Ammon's horn (tissue), 1 donor: ENCODE measurements at places on chromosomes 1 and 21.

DNA sequence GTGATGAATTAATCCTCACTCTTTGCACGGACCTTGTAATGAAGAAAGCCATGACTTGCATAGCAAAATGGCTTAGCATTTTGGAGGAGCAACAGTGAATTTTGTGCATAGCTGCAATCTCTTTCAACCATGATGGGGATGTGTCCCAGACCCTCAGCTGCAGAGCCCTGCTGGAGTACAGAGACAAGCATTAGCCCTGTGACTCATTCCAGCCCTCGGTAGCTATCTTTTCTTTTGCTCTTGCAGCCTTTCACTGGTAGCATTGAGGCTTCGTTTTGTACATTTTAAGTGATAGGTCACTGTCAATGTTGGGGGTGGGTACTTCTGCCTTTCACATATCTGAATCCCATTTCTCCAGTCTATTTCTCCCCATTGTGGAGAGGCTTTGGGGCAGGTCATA is 58.4 kb downstream of the SLC35F3 start:
- no peak for DNase-seq

- DNase-seq: no peak
These were observed 4.8 kb upstream of the PSEN2 start for GRCh38 chr1:226865590-226865989.

GRCh38 chr1:209249280-209249670 is 334.2 kb upstream of the CAMK1G start:
- no peak for DNase-seq

GRCh38 chr1:89855413-89856123 is 34.7 kb downstream of the LRRC8D start:
- DNase-seq: no peak

- DNase-seq: peak; percentile 47
These were observed 242.3 kb downstream of the LMX1A start for GRCh38 chr1:165114022-165114888.

- no peak for DNase-seq
These were observed 16.8 kb downstream of the RIPK4 start for GRCh38 chr21:41750051-41750450.

DNA sequence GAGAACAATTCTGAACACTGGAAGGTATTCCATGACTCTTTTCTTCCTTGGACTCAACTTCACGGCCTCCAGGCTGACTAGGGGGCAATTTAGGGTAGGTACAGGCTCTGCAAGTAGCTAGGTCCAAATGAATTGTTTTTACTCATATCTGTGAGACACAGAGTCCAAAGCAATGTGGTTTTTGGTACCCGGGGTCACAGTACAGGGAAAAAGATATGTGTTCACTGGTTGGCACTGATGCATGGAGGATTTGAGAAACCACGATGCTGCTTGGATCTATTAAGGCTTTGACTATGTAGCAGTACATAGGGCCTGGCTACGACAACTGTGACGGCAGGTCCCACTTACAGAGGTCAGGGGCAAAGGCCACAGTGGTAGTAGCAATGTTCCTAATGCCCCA is 200.6 kb downstream of the DUSP10 start:
- DNase-seq: no peak

GRCh38 chr1:17020502-17020901 is 8.8 kb upstream of the ATP13A2 start:
- no peak for DNase-seq

DNA sequence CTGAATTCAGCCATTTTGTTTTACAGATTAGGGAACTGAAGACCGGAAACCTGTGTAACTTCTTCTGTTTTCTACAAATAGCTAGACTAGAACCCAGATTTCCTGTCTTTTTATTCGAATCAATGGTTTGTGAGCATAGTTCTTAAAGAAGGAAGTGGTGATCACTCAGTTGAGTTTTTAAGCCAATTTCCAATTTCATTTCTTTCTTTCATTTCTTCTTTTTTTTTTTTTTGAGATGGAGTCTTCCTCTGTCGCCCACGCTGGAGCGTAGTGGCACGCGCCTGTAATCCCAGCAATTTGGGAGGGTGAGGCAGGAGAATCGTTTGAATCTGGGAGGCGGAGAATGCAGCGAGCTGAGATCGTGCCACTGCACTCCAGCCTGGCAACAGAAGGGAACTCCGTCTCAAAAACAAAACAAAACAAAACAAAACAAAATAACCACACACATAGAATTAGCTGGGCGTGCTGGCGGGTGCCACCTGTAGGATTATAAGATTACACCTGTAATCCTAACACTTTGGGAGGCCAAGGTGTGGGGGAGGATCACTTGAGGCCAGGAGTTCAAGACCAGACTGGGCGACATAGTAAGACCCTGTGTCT is 3.0 kb upstream of the MDM4 start:
- DNase-seq: peak; percentile 47

DNA sequence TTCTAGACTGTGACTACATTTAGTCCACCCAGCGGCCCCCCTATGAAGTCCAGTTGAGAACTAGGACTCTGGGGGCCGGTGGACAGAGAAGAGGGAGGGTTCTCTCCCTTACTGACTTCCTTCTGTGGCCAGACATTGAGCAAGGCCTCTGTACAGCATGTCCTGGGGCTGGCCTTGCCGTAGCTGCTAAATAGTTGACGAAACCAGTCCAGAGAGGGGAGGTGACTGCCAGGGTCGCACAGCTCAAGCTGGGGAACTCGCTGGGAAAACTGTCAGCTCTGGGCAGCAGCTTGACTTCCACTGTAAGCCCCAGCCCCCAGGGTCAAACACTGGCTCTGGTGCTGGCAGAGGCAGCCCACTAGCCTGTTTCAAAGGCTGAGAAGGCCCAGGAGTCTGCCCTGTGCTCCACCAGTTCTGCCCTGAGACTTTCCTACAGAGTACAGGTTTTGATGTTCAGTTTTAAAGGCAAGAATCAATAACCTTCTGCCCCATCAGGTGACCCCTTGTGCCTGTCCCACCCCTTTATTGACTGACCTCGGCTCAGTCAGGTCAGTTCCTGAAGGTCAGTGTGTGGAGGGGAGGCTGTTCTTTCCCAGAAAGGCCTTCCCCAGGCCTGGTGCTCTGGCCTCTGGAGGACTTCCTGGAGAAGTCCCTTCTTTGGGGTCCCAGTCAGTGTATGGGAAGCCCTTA is 14.1 kb downstream of the PCSK9 start:
- DNase-seq: peak; percentile 35

GRCh38 chr1:31944205-31945089 is 6.3 kb upstream of the PTP4A2 start:
- DNase-seq: peak; percentile 53

DNA sequence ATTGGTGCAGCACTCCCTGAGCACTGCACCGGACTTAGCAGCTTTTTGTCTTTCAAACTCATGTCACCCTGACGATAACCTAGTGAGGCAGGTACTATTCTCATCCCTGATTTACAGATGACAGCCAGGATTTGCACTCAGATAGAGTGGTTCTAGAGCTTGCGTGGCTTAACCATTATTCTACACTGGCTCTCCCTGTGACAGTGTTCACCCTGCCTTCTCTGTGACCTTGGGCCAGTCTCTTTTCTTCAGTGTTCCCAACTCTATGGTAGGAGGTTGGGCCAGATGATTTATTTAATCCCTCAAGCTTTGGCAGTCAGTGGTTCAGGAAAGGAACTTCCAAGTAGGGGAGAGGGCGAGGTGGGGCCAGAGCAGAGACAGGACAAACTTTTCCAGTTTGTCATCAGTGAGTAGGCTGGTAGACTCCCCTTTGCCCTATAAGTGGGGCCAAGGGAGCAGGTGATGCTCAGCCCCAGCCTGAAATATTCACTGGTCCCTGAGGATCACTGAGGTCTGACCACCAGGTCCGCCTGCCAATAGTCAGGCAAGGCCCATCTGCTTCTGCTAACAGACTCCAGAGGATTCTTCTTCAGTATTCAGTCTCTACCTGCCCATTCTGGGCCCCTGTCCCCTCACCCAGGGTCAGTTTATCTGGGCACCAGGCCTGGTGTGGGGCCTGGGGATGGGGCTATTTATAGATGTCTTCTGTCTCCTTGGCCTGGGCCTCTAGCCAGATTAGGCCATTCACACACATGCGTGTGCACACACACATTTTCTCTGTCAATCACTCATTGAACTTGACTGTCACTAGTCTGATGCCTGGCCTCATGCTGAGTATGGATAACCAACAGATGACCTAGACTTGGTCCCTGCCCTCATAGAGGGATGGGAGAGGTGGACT is 8.8 kb upstream of the FABP3 start:
- no peak for DNase-seq

DNA sequence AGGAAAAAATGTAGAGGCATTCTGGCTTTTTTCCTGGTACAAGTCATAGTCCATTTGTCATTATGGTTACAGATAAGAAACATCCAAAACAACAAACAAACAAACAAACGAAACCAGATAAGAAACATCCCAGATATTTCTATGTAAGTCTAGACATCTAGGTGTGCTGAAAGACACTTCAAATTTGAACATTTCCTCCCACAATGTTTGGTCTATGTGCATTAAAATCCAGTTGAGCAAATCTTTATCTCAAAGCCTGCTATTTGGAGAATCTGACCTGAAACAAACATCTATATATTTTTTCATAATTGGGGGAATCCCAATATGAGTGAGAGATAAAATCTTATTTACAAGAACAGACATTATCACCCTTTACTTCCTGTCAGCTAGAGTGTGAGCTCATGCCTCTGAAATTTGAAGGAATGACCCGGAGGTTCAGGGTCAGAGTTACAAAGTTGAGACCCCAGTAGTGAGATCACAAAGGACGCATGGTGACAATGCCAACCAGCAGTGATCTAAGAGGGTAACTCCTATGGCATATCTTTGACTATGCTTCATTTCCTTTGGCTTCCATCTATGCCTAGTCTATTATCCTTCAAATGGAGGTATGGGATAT is 182.9 kb upstream of the ATP1B1 start:
- no peak for DNase-seq

GRCh38 chr1:209291715-209292114 is 291.8 kb upstream of the CAMK1G start:
- no peak for DNase-seq

DNA sequence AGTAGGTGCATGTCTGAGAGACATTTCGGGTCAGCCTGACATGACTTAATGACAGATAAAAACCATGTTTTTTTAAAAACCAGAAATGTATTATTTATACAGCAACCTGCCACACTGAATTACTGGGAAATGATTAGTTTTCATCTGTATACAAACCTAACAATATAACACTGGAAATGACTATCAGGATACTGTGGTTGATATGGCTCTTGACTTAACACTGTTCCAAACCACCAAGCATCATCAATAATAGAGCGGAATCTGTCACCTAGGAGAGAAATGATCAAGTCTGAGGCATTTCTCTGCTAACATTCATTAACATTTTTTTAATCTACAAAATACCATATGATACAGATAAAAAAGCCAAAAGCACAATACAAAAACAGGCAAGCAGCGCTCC is 41.7 kb upstream of the PSMG1 start:
- DNase-seq: no peak

DNA sequence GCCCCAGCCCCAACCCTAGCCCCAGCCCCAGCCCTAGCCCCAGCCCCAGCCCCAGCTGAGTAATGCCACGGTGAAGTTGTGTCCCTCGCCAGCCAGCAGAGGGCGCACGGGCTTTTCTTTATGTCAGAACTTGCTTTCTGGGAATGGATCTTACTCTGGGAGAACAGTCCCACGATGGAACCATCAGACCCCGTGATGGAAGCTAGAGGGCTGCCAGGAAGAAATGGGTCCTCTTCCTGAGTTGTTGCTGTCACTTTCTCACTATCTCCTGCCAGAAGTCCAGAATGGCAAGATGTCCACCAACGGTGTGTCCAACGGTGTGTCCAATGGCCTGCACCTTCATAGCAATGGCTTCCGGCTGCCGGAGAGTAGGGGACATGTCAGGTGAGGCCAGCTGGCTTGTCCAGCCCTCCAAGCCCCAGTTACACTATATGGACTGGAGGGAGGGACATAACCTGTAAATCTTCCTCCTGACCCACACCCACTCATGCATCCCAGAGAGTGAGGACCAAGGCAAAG is 25.1 kb upstream of the TMEM222 start:
- DNase-seq: peak; percentile 60
